ENCODE measurements at places on chromosomes 4 and X. TPM values are rescaled to one million over a fixed set of nuclear protein-coding genes. Genes with fewer than 3 reads are reported as not detected.

- DNase-seq: no peak
Observed at GRCh38 chrX:121635141-121635540, 587.7 kb downstream of the GLUD2 start.

DNA sequence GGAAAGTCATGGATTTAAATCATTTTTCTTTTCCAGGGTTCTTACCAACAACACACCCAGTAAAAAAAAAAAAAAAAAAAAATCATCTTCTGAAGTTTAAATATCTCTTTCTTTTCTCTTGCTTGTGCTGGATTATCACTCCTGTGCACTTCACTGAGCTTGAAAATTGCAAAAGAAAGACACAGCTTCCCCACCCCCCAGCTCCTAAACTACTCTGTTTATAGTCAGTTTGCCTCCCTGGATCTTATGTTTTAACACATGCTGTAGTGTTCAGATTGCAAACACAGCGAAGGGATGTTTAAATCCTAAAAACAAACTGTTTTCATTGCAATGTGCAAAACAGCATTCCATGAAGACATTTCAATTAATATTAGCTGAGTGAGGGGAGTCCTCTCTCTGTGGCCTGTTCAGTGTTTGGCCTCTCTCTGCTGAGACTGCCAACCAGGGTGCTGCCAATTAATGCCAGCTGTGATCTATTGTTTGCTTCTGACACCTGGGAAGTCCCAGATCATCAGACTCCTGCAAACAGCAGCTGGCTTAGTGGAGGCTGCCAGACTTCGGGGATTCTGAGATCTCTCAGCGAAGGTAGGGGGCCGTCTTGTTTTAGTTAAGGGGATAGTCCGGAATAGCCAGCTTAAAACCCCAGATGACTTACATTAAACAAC, 171.1 kb upstream of the PITX2 start:
- DNase-seq: no peak

GRCh38 chr4:150164956-150165629, 86.8 kb downstream of the DCLK2 start:
- DNase-seq: no peak

DNA sequence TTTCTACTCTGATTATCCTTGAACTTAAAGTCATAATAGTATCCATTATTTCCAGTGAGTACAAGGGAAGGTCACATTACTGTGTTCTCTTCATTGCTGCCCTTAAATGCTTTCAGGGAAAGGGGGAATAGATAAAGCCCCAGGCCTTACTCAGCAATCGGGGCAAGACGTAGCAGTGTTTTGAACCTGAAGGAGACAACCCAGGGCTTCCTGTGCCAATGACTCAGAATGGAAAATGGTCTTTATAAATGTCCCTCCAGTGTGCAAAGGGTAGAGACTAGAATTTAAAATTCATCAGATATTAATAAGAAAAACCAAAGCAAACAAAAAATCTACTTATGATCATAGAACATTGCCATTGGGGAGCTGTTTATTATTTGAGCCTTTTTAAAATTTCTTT, 23.7 kb downstream of the TLR8 start:
- no peak for DNase-seq

- DNase-seq: no peak
Observed at GRCh38 chrX:2162695-2163094, 338.1 kb downstream of the DHRSX start.

GRCh38 chrX:51182545-51182944, 150.1 kb upstream of the NUDT10 start:
- DNase-seq: no peak

GRCh38 chr4:112343330-112344080, 46.3 kb downstream of the ALPK1 start:
- DNase-seq: no peak

DNA sequence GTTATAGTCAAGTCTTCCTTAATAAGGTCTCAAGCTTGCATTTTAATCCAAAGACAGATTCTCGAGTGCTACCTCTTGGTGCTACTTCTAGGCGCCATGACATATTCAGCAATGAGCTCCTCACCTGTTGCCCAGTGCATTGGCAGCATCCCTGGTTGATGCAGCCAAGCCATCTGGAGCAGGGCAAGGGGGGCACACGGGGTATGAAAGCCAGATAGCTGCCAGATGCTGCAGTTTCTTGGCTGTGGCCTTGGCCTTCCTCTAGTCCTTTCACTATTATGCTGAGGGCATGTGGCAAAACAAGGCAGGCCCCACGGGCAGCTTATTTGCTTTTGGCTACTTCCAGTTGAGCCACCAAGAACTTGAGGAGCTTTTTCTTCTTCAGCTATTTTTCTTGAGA, 168.6 kb upstream of the PGRMC2 start:
- DNase-seq: no peak

DNA sequence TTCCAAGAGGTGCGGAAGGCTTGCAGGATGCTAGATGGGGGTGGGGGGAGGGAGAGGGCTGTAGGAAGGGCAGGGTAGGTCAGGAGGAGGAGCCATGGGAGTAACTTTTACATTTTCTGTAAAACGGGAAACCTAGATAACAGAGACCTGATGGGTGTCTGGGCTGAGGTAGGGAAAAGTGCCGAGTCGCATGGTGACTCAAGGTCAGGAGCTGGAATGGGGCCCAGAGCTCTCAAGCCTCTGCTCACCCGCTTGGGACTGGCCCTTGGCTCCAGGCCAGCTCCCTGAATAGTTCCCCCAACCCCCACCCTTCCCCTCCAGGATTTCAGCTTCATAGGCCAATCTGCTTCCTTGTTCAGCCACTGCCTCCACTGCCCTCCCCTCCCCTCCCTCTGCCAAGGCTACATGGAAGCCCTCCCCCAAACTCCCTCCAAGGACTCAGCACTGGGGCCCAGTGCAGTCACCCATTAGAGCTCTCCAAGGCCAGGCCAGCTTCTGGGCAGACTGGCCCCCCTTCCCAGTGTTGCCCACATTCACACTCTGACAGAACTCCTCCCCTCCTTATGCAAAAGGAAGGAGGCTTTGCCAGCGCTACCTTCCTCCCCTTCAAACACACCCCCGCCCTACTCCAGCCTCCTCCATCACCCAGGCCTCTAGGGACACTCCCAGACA, 43.6 kb downstream of the TSC22D3 start:
- peak; percentile 97 for DNase-seq

DNA sequence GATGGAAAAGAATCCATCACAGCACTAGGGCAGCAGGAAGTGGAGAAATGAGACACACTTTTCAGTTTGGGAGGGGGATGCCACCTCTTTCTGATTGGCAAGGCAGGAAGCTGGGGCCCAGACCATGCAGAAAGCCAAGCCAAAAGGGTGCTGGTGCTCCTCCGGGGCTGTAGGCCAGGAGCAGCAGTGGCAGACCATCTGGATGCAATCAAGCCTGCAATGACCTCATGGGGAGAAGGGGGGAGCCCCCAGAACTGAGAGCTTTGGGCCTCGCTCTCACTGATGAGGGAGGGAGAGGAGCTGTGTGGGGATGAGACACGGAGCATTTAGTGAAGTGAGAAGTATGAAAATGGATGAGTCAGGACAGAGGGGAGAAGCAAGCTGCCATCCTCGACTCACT, 141.3 kb upstream of the NALF2 start:
- no peak for DNase-seq

GRCh38 chr4:63122955-63123354, 1286.3 kb downstream of the TECRL start:
- no peak for DNase-seq

DNA sequence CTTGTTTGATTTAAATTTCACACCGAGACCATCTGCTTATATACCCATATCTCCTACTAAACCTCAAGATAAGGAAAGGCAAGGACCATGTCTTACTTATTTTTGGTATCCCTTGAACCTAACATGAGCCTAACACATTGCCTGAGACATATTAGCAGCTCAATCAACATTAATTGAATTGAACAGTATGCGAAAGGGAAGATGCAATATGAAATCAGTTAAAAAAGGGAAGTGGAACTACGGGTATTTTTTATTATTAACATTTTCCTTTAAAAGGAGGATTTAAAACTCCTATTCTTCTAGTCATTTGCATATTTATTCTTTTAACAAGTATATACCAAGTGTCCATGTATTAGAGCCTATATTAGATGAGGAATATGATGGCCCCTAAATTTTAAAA, 197.0 kb downstream of the CAMK2D start:
- DNase-seq: no peak

GRCh38 chr4:15781427-15782095, 3.4 kb downstream of the CD38 start:
- DNase-seq: no peak

DNA sequence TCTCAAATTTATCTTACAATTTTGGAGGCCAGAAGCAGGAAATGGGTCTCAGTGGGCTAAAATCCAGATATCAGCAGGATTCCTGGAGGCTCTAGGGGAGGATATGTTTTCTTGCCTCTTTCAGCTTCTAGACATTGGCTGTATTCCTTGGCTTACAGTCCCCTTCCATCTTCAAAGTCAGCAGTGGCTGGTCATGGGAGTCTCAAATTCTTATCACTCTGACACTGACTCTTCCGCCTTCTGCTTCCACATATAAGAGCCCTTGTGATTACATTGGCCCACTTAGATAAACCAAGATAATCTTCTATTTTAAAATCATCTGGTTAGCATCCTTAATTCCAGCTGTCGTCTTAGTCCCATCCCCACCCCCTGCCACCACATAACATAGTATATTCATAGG, 113.0 kb downstream of the PCDH7 start:
- no peak for DNase-seq

CXCL5 gene
- not detected for total RNA-seq

XG gene
- not detected for total RNA-seq

NKX3-2 gene
- total RNA-seq: 21.6 TPM

CT45A5 gene
- not detected for total RNA-seq

MAGEA2 gene
- total RNA-seq: not detected

HMX1 gene
- 1.7 TPM for total RNA-seq

KIT gene
- 31.8 TPM for total RNA-seq

SNCA gene
- total RNA-seq: 27.0 TPM

ETDB gene
- not detected for total RNA-seq
